GM12891 (cell line): ENCODE measurements at places on chromosomes 3 and 15.
A peak's percentile ranks its signal among the peaks of the same experiment; 100 is the strongest.

GRCh38 chr3:15521573-15521965, at the start of gene COLQ:
Gene COLQ, minus strand, starts transcription at chr3:15521706. Its CDS starts 81 bp downstream, at chr3:15521625.
- DNase-seq, result no peak

DNA sequence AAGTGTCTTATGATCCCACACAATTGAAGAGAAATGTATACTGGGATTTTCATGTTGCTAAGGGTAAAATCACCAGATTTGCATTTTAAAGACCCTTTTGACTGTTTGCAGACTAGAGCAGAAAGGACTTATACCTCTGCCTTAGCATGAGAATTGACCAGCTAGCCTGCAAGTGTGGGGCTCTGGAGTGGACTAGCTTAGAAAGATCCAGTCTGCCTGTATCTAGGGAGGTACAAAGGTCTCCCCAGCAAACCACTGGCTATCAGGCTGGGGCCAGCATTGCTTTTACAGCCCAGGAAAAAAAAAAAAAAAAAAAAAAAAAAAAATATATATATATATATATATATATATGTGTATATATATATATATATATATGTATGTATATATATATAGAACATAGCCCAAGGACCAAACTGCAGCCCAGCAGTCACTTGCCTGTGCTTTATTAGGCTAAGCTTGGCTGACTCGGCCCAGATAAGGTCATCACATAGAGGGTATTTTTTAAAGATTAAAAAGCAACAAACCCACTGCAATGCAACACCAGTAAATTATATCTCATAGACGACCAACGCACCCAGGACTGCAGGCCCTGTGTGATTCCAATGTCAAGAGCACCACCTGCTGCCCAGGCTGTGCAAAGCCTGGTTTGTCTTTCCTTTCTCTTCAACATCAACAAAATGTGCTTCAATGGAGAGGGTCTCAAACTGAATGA, 63.7 kb downstream of the DCLK3 start:
- DNase-seq, result peak; percentile 37

DNA sequence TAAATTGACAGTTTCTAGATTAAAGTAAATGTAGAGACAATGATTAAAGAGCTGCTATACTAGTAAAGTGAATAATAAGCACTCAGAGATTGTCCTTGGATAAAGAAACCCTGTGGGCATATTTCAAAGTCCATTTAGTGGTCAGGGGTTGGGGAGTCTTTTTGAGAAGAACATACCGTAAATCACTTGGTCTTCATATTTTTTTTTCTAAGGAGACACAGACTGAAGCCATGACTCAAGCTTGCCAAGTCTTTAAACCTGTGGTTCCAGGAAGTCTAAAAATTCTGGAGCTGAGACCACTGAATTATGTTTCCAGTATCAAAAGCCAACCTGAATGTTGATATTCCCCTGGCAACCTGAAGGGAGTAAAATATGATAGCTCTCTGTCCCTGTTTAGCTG, 171.0 kb downstream of the TPRG1 start:
- no peak for DNase-seq

- DNase-seq, result no peak
These were observed 15.3 kb downstream of the SNX33 start for GRCh38 chr15:75662823-75663519.

GRCh38 chr15:88904624-88905327, 8.4 kb downstream of the MFGE8 start:
- peak; percentile 72 for DNase-seq
